ENCODE measurements at places on chromosomes 13 and 19.

DNA sequence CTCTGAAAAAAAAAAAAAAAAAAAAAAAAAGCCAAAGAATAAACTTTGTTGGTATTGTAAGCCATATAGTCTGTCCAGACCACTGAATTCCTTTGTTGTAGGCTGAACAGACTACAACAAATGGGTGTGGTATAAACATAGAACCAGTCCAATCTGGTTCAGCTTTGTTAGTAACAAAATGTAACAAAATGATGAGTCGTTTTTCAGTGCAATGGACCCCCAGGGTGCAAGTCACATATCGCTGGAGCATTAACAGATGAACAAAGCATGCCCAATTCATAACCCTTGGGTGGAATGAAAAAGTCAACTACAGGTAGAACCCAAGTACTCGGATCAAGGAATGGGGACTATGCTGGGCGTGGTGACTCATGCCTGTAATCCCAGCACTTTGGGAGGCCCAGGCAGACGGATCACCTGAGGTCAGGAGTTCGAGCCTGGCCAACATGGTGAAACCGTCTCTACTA lies 13.6 kb upstream of the FCHO1 start:
- no peak for DNase-seq

DNA sequence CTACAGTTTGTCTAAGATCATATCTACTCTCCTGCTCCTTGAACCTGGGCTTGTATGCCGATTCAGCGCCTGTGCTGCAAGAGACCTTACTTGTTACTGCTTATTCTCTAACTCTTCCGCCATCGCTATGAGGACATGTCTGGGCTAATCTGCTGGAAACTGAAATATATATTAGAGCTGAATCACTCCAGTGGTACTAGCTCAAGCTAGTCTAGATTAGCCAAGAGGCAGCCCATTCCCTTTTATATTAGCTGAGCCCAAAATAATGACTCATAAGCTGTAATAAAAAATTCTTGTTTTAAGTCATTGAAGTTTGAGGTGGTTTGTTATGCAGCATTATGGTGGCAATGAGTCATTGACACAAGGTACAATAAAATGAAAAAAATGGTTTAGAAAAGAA lies 52.8 kb downstream of the SLC6A16 start:
- DNase-seq, result no peak

GRCh38 chr19:1239796-1240737 lies 1.5 kb upstream of the ATP5F1D start:
- DNase-seq, result peak; percentile 89

GRCh38 chr13:110883542-110883941 lies 31.3 kb downstream of the ANKRD10 start:
- no peak for DNase-seq

- DNase-seq, result no peak
Observed at GRCh38 chr13:58085819-58086218, 454.3 kb downstream of the PCDH17 start.

DNA sequence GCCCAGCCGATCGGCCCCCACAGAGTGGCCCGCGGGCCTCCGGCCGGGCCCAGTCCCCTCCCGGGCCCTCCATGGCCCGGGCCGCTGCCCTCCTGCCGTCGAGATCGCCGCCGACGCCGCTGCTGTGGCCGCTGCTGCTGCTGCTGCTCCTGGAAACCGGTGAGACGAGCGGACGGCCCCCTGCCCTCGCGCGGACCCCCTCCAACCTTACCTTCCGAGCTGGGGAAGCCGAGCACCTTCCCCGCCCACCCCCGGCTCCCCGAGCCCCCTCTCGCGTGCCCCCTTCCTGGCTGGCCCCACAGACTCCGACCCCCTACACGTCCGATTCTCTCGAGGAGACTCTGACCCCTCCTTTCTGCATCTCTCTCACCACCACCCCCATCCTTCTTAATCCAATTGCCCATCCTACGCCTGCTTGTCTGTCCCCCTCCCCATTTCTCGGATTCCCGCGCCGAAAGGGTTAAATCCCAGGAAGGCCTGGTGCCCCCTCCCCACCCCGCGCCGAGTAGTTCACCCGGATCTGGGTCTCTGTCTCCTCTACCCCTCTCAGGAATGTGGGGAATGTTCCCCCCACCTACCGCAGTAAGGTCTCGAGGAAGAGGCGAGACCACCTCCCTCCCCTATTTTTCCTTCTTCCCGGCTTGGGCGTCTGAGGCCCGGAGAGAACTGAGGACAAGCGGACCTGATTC lies 502 bp downstream of the NECTIN2 start:
- DNase-seq, result peak; percentile 62

DNA sequence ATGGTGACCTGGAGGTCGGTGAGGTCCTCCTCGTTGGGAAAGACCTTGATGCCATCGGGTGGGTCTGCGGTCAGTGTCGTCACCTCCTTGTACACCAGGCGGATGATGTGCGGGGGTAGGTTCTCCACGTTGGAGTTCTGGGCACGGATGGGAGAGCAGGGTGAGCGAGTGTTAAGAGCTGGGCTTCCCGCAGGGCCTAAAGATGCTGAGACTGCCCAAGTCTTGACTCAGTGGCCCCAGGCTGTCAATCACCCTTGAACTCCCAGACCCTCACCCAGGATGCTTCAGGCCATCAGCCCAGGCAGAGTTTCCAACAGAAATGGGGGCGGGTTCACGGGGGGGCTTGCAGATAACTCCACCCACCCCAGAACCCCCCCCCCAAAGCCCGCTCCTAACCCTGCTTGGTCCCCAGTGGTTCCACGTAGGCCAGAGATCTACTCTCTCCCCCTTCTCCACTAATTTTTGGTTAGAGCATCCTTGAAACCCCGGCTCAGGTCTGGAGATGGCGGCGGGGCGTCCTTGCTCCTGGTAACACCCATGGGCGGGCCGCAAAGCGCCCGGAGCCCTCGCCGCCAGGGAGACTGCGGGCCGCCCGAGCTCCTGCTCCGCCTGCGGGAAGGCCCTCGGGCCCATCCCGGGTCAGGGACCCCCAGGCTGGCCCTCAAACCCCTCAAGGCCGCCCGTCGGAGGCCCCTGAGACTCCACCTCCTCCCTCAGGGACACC lies 600 bp downstream of the UBE2S start:
- no peak for DNase-seq

- no peak for DNase-seq
Observed at GRCh38 chr19:54297759-54298305, 15.1 kb downstream of the LILRA5 start.

- DNase-seq, result no peak
Observed at GRCh38 chr19:13033819-13034611, 38.7 kb downstream of the NFIX start.

DNA sequence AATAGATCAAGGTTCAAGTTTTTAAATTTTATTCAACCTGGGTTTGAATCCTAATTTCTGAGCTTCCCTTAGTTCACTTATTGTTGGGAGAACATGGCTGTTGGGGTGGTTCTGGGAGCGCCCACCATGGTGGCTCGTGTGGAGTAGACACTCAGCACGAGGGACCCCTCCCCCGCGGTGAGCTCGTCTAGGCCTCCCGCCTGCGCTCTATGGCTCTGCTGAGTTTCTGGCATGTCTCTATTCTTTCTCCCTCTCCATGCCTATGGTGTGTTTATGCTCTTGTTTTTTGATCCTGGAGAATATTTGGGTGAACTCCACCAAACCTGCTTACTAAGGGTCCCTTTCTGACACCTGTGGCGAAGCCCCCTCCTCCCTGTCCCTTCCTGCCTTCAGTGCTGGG lies 1.6 kb upstream of the EPN1 start:
- no peak for DNase-seq

DNA sequence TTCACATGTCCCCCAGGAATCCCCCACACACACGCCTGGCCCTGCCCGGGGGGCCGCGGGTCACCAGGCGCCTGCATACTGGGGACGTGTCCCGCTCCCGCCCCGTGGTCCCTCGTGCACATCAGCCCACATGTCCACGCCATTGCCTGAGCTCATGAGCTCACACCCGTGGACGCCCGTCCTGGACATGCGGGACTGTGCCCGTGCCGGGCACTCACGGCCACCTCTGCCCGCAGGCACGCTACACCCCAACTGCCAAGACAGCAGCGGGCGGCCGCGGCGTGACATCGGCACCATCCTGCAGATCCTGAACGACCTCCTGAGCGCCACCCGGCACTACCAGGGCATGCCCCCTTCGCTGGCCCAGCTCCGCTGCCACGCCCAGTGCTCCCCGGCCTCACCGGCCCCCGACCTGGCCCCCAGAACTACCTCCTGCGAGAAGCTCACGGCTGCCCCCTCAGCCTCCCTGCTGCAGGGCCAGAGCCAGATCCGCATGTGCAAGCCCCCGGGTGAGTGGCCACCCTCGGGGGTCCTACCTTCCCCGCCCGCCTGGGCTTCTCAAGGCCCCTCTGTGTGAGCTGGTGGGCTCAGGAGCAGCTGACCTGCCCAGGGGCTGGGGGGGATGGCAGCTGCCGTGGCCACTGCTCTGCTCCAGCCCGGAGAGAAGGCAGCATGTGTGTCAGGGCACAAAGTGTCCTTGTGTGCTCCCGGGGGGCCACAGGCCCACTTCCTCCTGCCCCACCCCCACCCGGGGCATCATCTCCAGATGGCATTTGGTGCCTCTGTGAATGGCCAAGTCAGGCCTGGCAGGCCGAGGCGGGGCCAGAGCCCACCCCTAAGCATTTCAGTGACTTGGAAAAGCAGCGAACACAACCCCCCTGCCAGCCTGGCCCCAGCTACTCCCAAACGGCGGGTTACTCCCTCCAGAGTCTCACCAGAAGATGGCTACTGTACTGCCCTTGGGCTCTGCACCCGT lies 7.1 kb downstream of the MIDN start:
- no peak for DNase-seq

GRCh38 chr13:40178130-40178529 lies 488.3 kb downstream of the FOXO1 start:
- no peak for DNase-seq

GRCh38 chr19:58559275-58560006 lies 1.0 kb upstream of the UBE2M start:
- DNase-seq, result peak; percentile 74

DNA sequence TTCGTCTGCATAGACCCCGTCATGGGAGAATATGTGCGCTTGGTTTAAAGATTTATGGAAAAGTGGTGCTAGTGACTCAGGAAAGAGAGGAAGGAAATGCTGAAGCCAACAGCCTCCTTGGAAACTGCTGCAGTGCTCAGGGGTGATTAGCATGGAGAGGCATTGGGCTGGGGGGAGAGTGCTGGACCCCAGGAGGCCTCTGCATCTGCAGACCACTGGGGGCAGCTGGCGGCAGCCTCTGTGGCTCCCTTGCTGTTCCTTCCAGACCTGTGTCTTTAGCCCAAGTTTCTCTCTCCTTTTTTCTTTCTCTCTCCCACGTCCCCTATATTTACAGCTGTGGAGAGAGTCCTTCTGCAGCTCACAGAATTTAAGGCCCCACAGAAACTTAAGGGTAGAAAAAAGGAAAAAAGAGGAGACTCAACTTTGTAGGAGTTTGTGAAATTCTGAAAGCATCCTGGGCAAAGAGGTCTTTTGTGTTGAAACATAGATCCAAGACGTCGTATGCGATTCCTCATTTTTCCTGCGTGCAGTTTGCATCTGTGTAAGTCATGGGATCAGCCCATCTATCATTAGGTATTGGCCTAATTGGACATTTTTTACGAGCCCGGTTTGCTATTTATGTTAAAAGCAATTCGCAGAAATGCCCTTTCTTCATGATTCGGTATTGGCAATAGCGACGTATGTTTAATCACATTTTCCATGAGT lies 116.2 kb upstream of the ZNF536 start:
- no peak for DNase-seq

DNA sequence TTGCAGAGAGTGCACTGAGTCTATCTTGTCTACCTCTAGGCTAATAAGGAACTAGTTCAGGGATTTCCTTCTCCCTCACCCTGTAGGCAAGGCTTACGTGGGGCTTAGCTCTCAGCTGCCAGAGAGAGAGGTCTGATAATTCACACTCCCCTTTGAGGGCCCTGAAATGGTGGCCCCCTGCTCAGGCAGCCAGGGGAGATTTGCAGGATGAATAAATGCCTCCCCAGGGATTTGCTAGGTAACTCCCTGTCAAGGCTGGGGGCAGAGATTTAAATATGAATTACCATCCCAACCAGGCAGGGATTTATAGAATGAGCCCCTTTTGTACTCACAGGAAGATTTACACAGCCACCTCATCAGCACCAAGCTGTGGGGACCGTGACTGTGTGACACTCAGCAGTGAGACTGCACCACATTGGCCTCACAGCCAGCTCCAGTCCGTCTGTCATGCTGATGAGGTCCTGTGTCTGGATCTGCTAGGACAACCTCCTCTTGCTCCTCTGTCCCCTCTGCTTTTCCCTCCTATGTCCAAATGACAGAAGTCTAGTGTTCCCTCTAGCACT lies 73.4 kb downstream of the CBY2 start:
- DNase-seq, result no peak

GRCh38 chr13:73146707-73147106 lies 87.9 kb downstream of the KLF5 start:
- DNase-seq, result no peak

DNA sequence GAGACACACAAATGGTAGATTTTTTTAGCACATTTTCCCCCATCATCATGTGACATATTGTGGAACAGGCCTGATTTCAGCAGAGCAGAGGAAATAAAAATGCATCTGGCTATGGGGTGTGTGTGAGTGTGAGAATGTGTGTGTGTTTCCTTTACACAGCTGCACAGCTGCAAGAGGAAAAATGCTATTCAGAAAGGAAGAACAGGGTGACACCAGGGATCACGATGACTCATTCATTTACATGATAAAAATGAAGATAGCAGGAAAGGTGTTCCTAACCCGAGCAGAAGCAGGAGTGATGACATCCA lies 469.5 kb upstream of the TSHZ3 start:
- no peak for DNase-seq

All from progenitor cell of endocrine pancreas (in vitro differentiated cells).